ENCODE measurements at places on chromosomes 1 and 21.

GRCh38 chr1:7956218-7957032 is 5.1 kb upstream of the PARK7 start:
- DNase-seq, result no peak

- no peak for DNase-seq
These were observed 129.2 kb downstream of the ROR1 start for GRCh38 chr1:63902844-63903589.

- DNase-seq, result no peak
These were observed 270.4 kb downstream of the KCNJ6 start for GRCh38 chr21:37645848-37646247.

- no peak for DNase-seq
These were observed 337.1 kb upstream of the KAZN start for GRCh38 chr1:14261395-14261794.

DNA sequence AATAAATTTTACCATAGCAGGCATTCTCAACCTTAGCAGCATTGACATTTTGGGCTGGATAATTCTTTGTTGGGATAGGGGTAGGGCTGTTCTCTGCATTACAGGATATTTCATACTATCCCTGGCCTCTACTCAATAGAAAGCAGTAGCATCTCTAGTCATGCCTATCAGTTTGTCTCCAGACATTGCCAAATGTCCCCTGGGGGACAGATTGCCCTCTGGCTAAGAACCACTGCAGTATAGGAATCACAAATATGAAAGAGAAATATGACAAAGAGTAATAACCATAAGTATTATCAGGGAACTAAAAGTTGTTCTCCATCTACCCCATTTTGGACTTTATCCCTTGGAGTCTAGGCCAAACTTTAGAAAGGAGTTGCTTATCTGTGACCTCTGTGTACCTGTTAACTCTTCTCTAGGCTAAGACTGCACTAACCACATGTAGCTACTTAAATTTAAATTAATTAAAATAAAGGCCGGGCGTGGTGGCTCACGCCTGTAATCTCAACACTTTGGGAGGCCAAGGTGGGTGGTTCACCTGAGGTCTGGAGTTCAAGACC is 76.1 kb downstream of the AGO3 start:
- no peak for DNase-seq

DNA sequence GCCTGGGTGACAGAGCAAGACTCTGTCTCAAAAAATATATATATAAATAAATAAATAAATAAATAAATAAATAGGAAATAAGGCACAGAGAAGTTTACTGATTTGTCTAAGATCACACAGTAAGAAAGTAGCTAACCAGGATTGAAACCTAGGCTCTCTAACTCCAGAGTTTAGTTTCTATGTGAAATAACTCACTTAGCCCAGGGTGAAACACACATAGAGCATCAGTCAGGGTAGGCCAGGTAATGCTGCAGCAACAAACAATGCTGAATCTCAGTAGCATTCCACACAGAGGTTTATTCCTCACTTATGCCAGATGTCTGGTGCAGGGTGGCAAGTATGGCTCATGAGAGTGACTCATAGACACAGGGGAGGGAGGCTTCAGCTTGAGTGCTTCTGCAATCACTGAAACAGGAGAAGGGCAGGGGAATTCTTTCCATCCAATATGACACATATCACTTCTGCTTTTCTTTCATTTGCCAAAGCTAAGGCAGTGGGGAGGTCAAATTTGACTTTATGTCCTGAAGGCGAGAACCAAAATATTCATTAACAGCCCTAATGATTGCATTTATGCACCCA is 37.1 kb upstream of the KANK4 start:
- DNase-seq, result no peak

GRCh38 chr21:28826569-28826968 is 166.1 kb downstream of the LTN1 start:
- DNase-seq, result no peak

- DNase-seq, result peak; percentile 91
These were observed 22.4 kb upstream of the NPPB start for GRCh38 chr1:11880911-11881748.

- DNase-seq, result no peak
These were observed 587 bp downstream of the NKAIN1 start for GRCh38 chr1:31238986-31239613.

GRCh38 chr1:21499283-21499950 is 9.8 kb upstream of the ALPL start:
- DNase-seq, result no peak

- DNase-seq, result no peak
These were observed 564.7 kb downstream of the PTPRU start for GRCh38 chr1:29801003-29801402.

- DNase-seq, result no peak
These were observed 17.4 kb upstream of the LRRC3 start for GRCh38 chr21:44437696-44438431.

GRCh38 chr1:61682891-61683290 is 42.0 kb downstream of the TM2D1 start:
- no peak for DNase-seq

DNA sequence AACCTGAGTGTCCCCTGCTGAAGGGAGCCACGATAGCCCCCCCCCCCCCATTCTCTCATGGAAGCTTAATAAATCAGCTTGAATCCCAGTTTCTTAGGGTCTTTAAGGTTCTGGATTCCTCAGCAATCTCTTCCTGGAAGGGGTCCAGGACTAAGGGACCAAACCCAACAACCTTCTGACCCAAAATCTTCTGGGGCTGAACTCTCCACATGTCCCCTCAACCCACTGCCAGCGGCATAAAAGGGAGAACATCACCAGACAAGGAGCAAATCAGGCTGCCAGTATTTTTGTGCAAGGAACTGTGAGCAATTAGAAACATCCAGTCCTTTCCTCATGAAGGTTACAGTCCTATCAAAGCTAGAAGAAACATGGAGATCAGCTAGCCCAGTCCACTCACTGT is 12.7 kb upstream of the LORICRIN start:
- no peak for DNase-seq

DNA sequence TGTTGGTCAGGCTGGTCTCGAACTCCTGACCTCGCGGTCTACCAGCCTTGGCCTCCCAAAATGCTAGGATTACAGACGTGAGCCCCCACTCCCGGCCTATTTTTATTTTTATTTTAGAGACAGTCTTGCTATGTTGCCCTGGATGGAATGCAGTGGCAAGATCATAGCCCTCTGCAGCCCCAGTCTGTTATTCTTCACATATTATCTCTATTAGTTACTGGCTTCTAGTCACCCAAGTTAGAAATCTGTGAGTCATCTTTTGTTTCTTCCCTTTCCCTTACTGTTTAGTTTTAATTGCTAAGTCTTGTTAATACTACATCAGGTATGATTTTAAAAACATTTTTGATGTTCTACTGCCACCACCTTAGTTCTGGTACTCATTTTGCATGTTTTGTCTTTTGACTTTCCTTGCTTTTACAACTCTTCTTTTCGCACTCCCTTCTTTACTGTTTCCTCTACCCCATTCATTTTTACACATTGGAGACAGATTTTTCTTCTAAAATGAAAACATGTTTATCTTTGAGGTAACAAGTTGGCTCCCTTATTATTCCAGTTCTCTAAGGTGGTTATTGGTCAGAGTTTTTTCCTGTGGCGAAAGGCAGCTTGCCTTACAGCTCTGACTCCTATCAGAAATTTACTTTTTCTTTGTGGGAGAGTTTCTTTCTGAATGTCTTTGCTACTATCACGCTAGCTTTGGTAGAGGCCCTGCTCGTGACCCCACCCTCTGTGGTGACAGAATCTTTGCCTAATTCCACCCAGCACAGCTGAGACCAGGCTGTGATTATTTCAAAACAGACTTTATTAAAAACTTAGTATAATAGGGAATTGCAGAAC is 19.5 kb downstream of the ZMYM4 start:
- DNase-seq, result no peak

DNA sequence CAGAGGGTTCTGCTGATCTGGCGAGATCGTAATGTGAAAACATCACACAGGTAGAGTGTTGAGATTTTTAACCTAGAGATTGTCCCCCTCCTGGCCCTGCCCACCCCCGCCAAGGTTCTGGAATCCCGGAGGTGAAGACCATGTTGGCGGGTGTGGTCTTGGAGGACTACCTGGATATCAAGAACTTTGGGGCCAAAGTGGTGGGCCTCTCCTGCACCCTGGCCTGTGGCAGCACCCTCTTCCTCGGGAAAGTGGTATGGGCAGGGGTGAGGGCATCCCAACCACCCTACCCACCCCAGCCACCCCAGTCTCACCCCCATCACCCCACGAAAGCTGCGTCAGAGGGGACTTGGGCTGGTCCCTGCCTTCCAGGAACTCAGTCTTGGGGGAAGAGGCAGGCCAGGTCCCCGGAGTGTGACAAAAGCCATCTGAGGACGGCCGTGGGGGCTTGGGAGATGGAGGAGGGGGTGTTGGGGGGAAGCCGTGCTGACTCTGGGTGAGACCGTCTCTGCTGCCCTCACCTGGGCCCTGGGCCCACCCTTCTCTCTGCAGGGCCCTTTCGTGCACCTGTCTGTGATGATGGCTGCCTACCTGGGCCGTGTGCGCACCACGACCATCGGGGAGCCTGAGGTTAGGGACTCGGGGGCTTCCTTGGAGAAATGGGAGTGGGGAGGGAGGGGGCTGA is 4.4 kb downstream of the CLCNKB start:
- DNase-seq, result no peak

GRCh38 chr1:244964112-244964971 is 100.0 kb upstream of the HNRNPU start:
- no peak for DNase-seq

GRCh38 chr1:233293556-233294446 is 1.7 kb downstream of the PCNX2 start:
- DNase-seq, result no peak

Measured in left ventricle myocardium inferior (tissue), 1 donor.